ENCODE measurements at places on chromosomes 16 and 17. TPM values are rescaled to one million over a fixed set of nuclear protein-coding genes. Genes with fewer than 3 reads are reported as not detected.
A peak's percentile ranks its signal among the peaks of the same experiment; 100 is the strongest.

DNA sequence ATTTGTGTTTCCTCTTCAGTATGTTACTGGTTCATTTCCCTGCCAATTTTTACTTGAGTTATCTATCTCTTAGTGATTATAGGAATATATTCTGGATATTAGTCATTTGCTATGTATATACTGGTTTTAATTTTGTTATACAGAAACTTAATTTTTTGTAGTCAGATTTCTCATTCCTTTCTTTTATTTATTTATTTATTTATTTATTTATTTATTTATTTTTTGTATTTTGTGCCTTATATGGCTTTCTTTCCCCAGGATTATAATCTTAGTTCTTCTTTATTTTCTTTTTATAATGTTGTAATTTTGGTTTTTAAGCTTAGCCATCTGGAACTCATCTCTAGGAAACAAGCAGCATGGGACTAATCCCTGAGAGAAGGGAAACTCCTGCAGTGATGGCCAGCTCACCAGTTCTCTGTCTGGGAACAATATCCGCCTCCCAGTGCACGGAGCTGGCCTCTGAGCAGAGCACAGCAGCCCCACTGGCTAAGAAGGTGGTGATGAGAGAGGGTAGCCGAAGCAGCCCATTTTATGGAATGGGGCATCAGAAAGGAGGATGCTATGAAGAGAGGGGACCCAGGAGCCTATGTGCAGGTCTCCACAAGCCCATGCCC lies 54.5 kb upstream of the ADORA2B start:
- no peak for DNase-seq
- H3K36me3 ChIP-seq = no peaks in the 10 kb centered on the region
- H3K27ac ChIP-seq = no peak overlapping the region
- no peak overlapping the region for H3K4me3 ChIP-seq

DNA sequence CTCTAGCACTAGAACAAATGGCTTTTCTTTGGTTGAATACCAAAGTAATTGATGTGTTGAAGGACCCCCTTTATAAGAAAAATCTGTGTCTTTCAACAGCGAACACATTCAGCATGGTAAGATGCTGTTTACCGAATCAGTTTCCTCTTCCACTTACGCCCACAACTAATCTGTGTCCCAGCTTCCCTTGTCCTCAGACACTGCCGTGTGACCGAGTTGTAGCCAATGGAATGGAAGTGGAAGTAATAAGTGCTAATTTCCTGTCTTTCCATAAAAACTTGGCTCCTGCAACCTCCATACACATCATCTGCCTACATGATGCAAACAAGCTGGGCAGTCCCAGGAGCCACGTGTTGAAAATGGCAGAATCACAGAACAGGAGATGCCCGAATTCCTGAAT lies 10.4 kb downstream of the CDIPT start:
- no peak for DNase-seq
- H3K36me3 ChIP-seq = no peaks in the 10 kb centered on the region
- H3K27ac ChIP-seq = no peak overlapping the region
- no peaks in the 10 kb centered on the region for H3K4me1 ChIP-seq
- H3K27me3 ChIP-seq = no peaks in the 10 kb centered on the region
- no peak overlapping the region for H3K4me3 ChIP-seq

DNA sequence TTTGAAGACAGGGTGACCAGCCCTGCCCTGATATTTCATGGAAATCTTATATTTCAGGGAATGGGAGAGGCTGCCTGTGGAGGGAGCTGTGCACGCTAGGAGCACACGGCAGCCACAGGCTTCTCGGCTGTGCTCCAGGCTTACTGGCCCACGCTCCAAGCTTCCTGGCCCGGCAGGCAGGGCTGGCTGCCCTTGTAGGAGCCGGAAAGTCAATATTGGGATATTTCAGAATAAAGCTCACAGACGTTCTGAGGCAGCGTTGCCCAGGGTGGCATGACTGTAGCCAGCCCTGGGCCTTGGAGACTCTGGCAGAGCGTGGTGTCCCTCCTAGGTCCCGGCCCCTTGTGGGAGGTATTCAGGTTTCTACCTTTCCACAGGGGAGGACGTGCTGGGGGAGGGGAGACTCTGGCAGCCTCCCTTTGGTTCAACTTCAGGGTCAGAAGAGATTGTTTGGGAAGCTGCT lies 95.6 kb downstream of the NPIPB11 start:
- no peaks in the 10 kb centered on the region for H3K27me3 ChIP-seq
- no peaks in the 10 kb centered on the region for H3K36me3 ChIP-seq
- no peak for DNase-seq
- no peak overlapping the region for H3K4me3 ChIP-seq

DNA sequence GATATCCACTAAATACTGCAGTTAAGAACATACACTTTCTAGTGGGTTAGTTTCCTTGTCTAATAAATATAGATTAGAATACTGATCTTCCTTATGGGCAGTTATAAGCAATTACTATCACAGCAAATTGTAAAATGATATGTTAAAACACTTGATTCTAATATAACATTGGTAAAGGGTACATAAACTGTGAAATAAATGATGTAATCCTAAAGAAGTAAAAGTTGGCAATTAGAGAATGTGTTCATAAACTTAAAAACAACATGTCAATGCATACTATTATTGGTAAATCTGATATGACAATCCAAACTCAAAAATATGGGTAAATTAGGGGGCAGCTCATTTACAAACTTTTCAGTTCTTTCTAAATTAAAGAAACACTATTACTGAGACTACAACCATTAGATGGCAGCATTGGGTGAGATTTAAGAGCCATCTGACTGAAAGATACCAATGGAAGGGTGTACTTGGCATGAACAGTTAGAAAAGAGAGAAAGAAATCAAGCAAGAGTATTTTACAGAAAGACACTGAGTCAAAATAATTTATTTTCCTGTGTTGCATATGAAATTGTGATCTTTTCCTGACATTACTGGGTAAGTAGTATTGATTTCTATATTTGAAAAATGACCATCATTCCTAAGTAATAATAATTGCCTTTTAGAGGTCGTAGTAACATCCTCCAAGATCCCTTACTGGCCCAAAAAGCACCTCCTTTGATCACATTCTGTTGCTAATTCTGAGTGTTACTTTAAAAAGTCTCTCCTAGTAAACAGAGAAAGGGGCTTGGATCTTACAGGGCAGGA lies 119.6 kb downstream of the SPAG9 start:
- no peak for DNase-seq
- no peaks in the 10 kb centered on the region for H3K27me3 ChIP-seq
- no peak overlapping the region for H3K27ac ChIP-seq
- H3K36me3 ChIP-seq = peaks cover 11% of the 10 kb centered on the region
- H3K4me1 ChIP-seq = no peaks in the 10 kb centered on the region

GRCh38 chr16:79982361-79982760 lies 381.8 kb upstream of the MAF start:
- no peaks in the 10 kb centered on the region for H3K27me3 ChIP-seq
- no peak for DNase-seq
- H3K4me1 ChIP-seq = no peaks in the 10 kb centered on the region
- H3K27ac ChIP-seq = no peak overlapping the region
- H3K4me3 ChIP-seq = no peak overlapping the region
- H3K36me3 ChIP-seq = no peaks in the 10 kb centered on the region

DNA sequence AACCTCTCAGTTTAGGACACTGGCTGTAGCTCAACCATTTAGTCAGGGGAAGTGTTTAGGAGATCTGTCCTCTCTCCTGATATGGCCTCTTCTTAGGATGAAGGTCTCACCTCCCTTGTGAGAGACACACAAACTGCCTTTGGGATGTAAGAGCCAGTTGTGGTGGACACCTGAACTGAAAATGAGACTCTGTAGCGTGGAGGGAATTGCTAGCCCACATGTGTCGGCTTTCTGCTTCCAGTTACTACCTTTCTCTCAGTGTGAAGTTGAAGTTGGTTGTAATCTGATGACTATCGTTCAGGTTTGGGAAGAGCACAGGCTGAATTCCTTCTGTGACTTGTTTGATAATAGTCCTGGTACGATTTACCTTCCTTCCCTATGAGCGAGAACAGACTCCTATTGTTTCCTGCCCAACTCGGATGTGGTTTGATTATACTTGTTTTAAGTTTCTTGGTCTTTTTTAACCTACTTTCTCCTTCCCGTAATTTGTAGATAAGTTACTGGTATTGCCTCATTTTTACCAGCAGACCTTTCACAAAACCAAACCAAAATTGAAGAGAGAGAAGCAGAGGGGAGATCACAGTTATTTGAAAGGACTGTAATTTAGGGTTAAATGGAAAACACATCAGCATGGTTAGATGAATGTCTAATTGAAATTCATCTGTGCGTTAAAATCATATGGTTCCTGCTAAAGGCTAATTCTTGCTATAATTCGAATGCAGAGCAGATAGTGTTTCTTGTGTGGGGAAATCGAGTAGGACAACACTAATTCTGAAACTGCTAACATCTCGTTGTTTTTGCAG lies 43.2 kb downstream of the CLEC16A start:
- no peak overlapping the region for H3K4me3 ChIP-seq
- no peaks in the 10 kb centered on the region for H3K27me3 ChIP-seq
- H3K36me3 ChIP-seq = no peaks in the 10 kb centered on the region
- H3K27ac ChIP-seq = no peak overlapping the region
- no peak for DNase-seq
- H3K4me1 ChIP-seq = no peaks in the 10 kb centered on the region

GRCh38 chr17:75406222-75406615 lies 741 bp upstream of the GRB2 start:
- no peaks in the 10 kb centered on the region for H3K36me3 ChIP-seq
- H3K4me1 ChIP-seq = no peaks in the 10 kb centered on the region
- no peak for DNase-seq
- no peak overlapping the region for H3K27ac ChIP-seq
- no peak overlapping the region for H3K4me3 ChIP-seq

- H3K27me3 ChIP-seq = no peaks in the 10 kb centered on the region
- H3K4me3 ChIP-seq = peak overlapping the region; percentile 91
- H3K27ac ChIP-seq = peak overlapping the region; percentile 97
- H3K36me3 ChIP-seq = peaks cover 7% of the 10 kb centered on the region
- H3K4me1 ChIP-seq = peaks cover 18% of the 10 kb centered on the region
Observed at GRCh38 chr17:48047113-48047740, 932 bp upstream of the NFE2L1 start.

DNA sequence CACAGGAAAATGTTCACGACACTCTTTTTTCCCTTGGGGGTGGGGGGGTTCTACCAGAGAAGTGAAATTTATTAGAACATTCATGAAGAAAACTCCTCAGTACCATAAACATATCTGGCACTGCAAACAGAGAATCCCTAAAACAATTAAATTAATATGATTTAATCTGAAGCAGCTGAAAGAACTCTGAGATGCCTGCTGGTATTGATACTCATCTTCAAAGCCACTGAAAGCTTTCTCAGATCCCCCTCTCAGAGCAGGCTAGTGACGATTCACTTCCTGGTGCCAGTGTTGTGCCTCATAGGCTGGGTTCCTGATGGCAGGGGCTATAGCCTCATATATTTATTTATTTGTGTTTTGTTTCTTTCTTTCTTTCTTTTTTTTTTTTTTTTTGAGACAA lies 52.7 kb downstream of the MYH10 start:
- H3K4me1 ChIP-seq = peaks cover 2% of the 10 kb centered on the region
- peaks cover 5% of the 10 kb centered on the region for H3K36me3 ChIP-seq
- no peak overlapping the region for H3K27ac ChIP-seq
- no peaks in the 10 kb centered on the region for H3K27me3 ChIP-seq
- no peak overlapping the region for H3K4me3 ChIP-seq
- no peak for DNase-seq

GRCh38 chr16:29742683-29743275 lies 3.0 kb downstream of the C16orf54 start:
- H3K27ac ChIP-seq = no peak overlapping the region
- no peak for DNase-seq
- no peak overlapping the region for H3K4me3 ChIP-seq
- H3K36me3 ChIP-seq = no peaks in the 10 kb centered on the region

DNA sequence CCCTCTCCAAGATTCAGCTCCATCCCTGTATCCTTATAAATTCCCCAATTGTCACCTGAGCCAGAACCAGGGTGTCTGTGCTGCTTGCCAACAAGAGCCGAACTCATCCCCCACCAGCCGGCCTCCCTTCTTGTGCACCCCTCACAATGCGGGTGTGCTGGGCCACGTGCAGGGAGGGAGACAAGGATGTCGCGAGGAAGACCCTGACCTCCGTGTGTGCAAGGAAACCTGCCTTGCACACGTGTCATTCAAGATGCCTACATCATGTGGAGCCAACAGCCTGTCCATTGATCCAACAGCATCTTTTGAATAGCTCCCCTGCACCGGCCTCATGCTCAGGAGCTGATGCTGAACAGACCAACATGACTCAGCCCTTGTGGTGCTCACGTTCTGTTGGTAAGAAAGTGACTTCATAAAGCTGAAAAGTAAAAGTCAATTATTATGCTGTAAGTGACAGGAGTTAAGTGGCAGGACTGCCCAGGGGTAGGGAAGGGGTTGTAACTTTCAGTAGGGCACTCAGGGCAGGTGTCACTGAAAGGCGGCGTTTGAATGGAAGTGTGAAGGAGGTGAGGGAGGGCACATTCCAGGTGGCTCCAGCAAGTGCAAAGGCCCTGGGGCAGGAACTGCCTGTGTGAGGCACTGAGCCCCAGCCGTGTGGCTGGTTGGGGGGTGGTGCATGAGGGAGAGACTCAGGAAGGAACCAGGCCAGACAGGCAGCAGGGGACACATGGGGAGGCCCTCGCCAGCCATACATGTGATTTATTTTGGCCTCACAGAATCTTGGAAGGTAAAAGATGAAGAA lies 302.2 kb downstream of the FOXL1 start:
- H3K4me3 ChIP-seq = no peak overlapping the region
- H3K4me1 ChIP-seq = no peaks in the 10 kb centered on the region
- DNase-seq = no peak
- H3K27me3 ChIP-seq = no peaks in the 10 kb centered on the region

- no peaks in the 10 kb centered on the region for H3K27me3 ChIP-seq
- no peaks in the 10 kb centered on the region for H3K36me3 ChIP-seq
- H3K27ac ChIP-seq = no peak overlapping the region
- DNase-seq = peak; percentile 60
- no peak overlapping the region for H3K4me3 ChIP-seq
Observed at GRCh38 chr17:68378268-68379176, 78.8 kb downstream of the WIPI1 start.

- H3K27ac ChIP-seq = no peak overlapping the region
- no peaks in the 10 kb centered on the region for H3K27me3 ChIP-seq
- no peak overlapping the region for H3K4me3 ChIP-seq
Observed at GRCh38 chr16:56332464-56333079, 92.8 kb downstream of the AMFR start.

- no peak overlapping the region for H3K27ac ChIP-seq
- no peaks in the 10 kb centered on the region for H3K36me3 ChIP-seq
- no peaks in the 10 kb centered on the region for H3K27me3 ChIP-seq
- H3K4me1 ChIP-seq = no peaks in the 10 kb centered on the region
- no peak for DNase-seq
Observed at GRCh38 chr17:34974794-34975785, 5.2 kb upstream of the LIG3 start.

Gene SLC13A2
- total RNA-seq = not detected

Gene KRT16
- not detected for total RNA-seq

Gene ACSM2A
- not detected for total RNA-seq

Gene CA4
- 3.6 TPM for total RNA-seq
